ENCODE measurements at places on chromosomes 13 and 19.

DNA sequence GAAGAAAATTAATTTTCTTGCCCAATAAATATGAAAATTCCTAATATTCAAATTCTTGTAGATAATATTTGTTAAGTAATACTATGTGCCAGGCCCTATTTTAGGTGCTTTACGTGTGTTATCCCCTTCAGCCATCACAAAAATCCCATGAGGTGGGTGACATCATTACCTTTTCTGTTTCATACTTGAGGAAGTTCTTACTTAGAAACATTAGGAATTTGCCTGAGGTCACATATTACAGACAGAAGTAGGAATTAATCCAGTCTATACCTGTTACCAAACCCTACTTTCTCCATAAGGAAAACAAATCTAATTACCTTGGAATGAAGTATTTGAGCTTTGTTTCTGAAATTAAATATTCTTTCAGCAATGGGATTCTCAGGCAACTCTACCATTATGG lies 336.1 kb downstream of the GPC6 start:
- no peak for DNase-seq

GRCh38 chr19:43872547-43873336 lies 45.6 kb downstream of the ZNF283 start:
- no peak for DNase-seq

GRCh38 chr19:16585808-16586476 lies 13.7 kb upstream of the SLC35E1 start:
- no peak for DNase-seq

GRCh38 chr19:23790641-23791488 lies 32.2 kb upstream of the ZNF681 start:
- no peak for DNase-seq

GRCh38 chr13:78087966-78088678 lies 169.5 kb upstream of the EDNRB start:
- no peak for DNase-seq

DNA sequence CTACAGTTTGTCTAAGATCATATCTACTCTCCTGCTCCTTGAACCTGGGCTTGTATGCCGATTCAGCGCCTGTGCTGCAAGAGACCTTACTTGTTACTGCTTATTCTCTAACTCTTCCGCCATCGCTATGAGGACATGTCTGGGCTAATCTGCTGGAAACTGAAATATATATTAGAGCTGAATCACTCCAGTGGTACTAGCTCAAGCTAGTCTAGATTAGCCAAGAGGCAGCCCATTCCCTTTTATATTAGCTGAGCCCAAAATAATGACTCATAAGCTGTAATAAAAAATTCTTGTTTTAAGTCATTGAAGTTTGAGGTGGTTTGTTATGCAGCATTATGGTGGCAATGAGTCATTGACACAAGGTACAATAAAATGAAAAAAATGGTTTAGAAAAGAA lies 52.8 kb downstream of the SLC6A16 start:
- DNase-seq, result peak; percentile 31
